ENCODE measurements at places on chromosomes 11 and 22. TPM values are rescaled to one million over a fixed set of nuclear protein-coding genes. Genes with fewer than 3 reads are reported as not detected.
A peak's percentile ranks its signal among the peaks of the same experiment; 100 is the strongest.

GRCh38 chr11:74024261-74025029, 15.6 kb upstream of the UCP3 start:
- DNase-seq = peak; percentile 64

DNA sequence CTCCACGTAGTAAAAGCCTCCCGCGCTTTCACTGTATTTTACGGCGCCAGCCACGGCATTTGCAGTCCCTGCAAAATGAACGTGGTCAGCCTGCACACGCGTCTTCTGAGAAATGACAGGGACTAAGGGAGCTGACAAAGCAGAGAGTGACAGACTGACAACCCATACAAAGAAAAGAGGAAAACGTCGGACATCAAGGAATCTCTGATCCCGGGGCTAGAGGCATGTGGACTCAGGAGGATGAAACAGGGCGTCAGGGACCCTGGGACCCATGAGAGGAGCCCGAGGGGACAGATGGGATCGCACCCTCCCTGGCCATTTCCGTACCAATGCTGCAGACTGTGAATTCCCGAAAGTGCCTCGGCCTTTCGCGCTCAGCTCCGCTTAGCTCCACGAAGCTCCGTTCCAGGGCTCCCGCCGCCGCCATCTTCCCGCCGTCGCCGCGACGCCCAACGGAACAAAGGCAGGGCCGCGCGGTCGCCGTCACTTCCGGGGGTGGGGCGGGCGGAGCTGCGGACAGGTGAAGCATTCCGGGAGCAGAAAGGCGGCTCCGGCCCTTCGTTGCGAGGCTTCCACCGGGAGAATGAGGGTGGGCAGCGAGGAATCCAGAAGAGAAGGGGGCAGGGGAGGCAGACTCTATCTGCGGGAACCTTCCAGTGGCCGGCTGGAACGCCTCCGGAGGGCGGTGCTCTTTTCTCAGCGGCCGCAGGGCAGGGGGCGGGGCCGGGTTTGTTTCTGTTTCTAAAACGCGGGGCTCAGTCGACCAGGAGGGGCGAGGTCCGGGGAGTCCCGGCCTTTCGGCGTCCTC, at the start of gene NUP160:
TSS of gene NUP160 (minus strand) at position 459 of the 808 bp plus-strand sequence. CDS start at position 427, 32 bp downstream.
- DNase-seq = peak; percentile 94

The KCTD14 gene
- total RNA-seq = 0.21 TPM

The GPR83 gene
- 0.12 TPM for total RNA-seq

The CASP5 gene
- not detected for total RNA-seq

- DNase-seq = no peak
Measured at GRCh38 chr11:27355575-27356104, 7.4 kb downstream of the CCDC34 start.

The BRMS1 gene
- 30.2 TPM for total RNA-seq

DNA sequence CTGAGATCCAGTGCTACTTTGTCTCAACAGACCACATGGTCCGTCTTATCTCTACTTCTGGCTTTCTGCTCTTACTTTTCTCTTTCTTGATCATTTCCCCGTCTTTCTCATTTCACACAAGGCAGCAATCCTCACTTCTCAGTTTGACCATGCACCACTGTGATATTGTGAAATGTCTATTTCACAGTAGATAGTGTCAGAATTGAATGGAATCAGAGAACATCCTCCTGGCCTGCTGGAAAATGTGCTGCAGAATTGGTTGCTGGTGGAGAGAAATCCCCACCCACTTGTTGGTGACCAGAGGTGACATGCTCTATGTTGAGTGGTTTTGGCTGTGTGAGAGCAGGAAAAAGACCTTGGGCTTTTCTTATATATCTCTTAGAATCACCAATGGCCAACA, 57.8 kb upstream of the RCN1 start:
- DNase-seq = peak; percentile 8

- no peak for DNase-seq
Measured at GRCh38 chr11:35131886-35132285, 7.1 kb upstream of the CD44 start.

- DNase-seq = peak; percentile 43
Measured at GRCh38 chr22:48188231-48188721, 1425.8 kb downstream of the TBC1D22A start.

- no peak for DNase-seq
Measured at GRCh38 chr22:42934338-42934737, 77.3 kb upstream of the ARFGAP3 start.

DNA sequence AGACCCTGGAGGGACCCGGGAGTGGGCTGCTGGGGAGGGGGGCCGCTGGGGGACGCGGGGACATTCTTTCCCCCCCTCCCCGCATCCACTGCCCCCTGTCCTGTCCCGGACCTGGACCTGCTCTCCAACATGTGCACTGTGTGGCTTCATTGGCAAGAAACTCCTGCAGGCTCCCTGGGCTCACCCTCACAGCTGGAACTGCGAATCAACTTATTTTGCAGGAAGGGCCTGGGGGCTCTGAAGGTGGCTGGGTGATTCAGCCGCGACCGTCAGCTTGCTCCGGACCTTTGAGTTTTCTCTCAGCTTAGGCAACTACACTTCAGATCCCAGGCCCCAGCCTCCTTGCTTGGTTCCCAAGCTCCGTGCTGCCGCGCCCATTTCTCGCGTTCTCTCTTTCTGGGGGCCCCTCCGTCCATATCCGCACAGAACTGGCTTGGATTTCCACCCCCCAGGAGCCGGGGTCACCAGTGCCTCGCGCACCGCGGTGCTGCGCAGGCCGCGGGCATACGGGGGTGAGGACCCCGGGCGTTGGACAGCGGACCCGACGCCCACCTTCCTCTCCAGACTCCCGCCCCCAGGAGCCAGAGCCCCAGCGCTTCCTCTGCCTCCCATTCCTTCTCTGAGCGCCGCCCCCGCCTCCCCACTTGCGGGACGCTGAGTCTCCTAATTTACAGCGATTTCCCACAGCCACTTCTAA, 471 bp upstream of the AHNAK start:
- DNase-seq = no peak

DNA sequence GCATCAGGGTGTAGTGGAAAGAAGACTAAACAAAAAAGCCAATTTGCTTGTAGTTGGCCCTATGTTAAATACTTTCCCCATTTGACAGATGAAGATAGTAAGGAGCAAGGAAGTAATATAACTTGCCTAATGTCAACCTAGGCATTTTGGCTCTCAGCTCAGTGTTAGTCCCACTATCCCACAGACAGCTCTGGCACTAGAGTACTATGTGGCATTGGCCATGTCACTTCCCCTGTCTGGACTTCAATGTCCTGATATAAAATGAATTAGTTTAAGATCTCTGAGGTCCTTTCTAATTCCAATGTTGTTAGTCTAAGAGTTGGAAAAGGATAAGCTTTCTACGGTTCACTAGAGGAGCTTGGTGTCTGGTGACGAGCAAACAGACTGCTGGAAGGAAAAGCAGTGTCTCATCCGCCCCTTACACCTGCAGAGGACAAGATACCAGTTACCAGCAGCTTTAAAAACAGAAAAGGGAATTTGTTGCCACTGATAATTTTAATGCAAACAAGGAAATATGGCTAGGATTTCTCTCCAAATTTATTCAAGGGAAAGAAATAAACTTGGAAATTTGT, 92.5 kb downstream of the RELT start:
- DNase-seq = no peak

The LYVE1 gene
- total RNA-seq = not detected

DNA sequence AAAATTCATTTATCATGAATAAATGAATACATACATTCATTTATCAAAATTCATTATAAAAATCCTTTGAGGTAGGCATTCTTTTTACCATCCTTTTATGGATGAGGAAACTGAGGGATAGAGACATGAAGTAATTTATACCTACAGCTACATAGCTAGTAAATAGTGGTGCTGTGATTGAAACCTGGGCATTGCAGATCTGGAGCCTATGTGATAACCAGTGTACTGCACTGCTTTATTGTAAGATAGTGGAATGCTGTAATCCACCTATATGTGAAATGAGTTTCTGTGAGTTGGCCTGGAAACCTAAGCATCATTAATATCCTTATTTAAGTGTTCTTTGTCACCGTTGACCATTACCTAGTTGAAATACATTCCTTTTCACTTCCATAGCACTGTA, 4.5 kb downstream of the QSER1 start:
- no peak for DNase-seq

DNA sequence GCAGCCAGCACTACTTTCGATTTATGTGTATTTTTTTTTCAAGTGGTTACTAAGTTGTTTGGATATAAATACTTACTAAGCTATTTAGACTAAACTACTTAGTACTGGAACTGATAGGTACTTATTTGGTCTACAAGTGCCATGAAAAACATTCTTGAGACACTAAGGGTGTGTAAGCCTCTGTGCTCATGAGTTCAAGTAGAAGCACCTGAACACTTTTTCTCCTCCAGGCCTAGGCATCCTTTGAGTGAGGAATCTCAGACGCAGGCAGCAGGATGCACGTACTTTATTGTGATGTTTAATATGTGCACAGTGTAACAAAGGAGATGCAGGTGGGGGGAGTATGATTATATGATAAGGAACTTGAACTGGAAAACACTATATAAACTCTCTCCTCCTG, 7.8 kb downstream of the TESMIN start:
- no peak for DNase-seq

The CARD18 gene
- total RNA-seq = not detected

- DNase-seq = peak; percentile 67
Measured at GRCh38 chr22:23705358-23705757, 14.5 kb downstream of the RGL4 start.

- no peak for DNase-seq
Measured at GRCh38 chr11:87491381-87491780, 453.6 kb downstream of the TMEM135 start.

GRCh38 chr11:96543177-96543576, 153.4 kb downstream of the JRKL start:
- no peak for DNase-seq

DNA sequence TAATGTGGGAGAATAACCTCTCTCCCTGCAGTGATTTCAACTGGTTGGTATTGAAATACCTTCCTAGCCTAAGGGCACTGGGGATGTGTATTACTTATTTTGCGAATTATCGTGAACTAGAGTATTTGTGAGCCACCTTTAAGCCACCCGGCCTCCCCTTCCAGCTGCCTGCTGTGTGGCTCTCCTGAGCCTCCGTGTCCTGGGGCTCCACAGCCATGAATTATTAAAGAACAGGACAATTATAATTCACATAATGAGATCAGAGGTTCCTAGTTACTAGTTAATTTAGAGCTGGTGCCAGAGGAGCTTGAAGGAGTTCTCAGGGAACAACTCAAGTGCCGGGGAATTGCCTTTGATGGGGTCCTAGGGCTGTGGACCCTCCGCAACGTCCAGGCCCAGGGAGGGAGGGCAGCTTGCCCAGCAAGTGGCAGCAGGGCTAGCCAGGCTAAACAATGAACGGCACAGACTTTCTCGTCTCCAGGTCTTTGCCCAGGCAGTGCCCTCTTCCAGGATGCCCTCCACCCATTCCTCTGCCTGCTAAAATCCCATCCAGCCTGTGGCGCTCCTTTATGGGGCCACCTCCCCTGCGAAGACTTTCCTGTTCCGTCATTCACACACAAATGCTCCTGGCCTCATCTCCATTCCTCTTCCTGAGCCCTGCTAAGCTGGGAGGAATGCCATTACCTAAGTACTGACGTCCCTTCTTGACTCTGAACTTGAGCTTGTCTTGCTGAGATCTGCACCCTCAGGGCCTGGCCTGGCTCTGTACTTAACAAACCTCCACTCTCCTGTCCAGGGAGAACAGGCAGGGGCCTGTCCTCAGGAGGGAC, 91.5 kb downstream of the RTL6 start:
- no peak for DNase-seq

DNA sequence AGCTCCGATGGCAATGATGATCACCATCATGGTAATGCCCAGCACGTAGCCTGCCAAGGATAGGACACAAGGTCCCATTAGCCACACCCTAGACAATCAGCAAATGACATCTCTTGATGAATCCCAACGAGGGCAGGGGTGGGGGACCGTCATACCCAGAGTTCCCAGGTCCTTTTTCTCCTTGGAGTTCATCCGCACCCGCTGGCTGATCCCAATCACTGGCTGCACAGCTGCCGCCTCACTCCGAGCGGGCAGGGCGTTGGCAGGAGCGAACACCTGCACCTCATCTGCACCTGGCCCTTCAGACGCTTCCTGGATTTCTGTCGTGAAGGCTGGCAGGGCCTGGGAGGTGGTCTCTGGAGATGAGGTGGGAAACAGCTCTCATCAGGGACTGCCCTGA, 2.9 kb downstream of the PIK3IP1 start:
- no peak for DNase-seq

Measured in activated CD4-positive, alpha-beta T cell treated with anti-CD3 and anti-CD28 coated beads for 36 hours (primary cell).